Neural crest cell (in vitro differentiated cells): ENCODE measurements at places on chromosomes 3 and 15.

DNA sequence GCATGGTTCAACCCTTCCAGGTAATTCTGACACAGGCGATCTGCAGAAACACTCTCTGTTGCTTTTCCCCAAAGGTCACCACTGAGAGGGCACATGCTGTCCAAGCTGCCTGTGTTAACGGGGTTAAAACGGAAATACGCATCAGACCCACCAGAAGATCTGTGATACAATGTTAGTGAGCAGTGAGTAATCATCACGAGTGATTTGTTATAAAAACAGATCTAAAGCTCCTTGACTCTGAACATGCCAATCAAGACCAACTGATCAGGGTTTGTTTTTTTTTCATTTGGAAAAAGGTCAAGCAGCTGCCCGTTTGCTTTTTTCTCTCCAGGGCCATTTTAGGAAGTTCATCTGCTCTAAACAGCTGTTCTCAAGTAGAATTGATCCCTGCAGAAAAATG lies 43.2 kb downstream of the FGF12 start:
- no peak overlapping the region for H3K4me3 ChIP-seq
- H3K36me3 ChIP-seq: no peaks in the 10 kb centered on the region
- DNase-seq: no peak
- H3K4me1 ChIP-seq: no peaks in the 10 kb centered on the region
- H3K27me3 ChIP-seq: no peaks in the 10 kb centered on the region
- no peak overlapping the region for H3K27ac ChIP-seq

DNA sequence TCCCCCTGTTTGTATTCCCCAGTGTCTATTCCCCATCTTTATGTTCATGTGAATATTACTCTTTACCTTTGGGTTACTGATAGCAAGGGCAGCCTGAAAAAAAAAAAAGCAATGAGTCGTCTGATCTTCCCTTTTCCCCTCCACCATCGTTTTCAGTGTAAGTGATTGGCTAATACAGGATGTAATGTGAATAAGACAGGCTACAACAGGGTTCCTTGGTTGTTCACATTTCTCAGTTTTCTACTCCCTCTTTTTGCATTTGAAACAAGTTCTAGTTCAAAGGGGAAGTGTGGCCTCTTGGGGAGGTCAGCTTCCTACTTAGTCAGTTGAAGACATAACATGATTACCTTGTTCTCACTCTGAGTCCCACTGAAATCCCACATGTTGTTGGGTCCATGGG lies 278.0 kb upstream of the TRIM42 start:
- no peak for DNase-seq
- H3K27me3 ChIP-seq: no peaks in the 10 kb centered on the region
- no peak overlapping the region for H3K4me3 ChIP-seq
- no peaks in the 10 kb centered on the region for H3K4me1 ChIP-seq
- H3K36me3 ChIP-seq: no peaks in the 10 kb centered on the region

- H3K36me3 ChIP-seq: peaks cover 17% of the 10 kb centered on the region
- peaks cover 4% of the 10 kb centered on the region for H3K4me1 ChIP-seq
- H3K4me3 ChIP-seq: no peak overlapping the region
- H3K27me3 ChIP-seq: no peaks in the 10 kb centered on the region
Observed at GRCh38 chr15:29698030-29698701, 124.1 kb downstream of the TJP1 start.

- H3K27me3 ChIP-seq: no peaks in the 10 kb centered on the region
- H3K4me1 ChIP-seq: peaks cover 38% of the 10 kb centered on the region
- no peak for DNase-seq
- no peaks in the 10 kb centered on the region for H3K36me3 ChIP-seq
Observed at GRCh38 chr15:72117486-72118016, 399 bp downstream of the MYO9A start.

DNA sequence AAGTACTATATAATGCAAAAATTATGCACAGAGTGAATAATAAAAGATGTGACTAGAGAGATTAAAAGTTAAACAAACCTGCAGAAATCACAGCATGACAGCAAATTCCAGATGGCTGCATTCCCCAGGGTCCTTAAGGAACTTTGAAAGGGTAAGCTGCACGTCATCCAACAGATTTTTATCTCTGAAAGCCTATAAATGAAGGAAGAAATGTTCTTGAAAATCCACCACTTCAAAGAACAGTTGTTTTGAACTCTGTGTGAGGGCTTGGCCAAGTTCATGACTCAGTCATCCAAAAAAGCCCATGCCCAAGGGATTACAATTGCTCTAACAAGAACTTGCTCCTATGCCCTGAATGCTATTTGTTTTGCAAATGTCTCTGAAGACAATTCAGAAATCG lies 603.6 kb downstream of the PLOD2 start:
- H3K4me3 ChIP-seq: no peak overlapping the region
- DNase-seq: no peak
- no peaks in the 10 kb centered on the region for H3K27me3 ChIP-seq
- no peaks in the 10 kb centered on the region for H3K36me3 ChIP-seq
- no peak overlapping the region for H3K27ac ChIP-seq
